Sciatic nerve (tissue), 2 donors: ENCODE measurements at places on chromosomes 12 and 14. TPM values are rescaled to one million over a fixed set of nuclear protein-coding genes. Genes with fewer than 3 reads are reported as not detected.
A peak's percentile ranks its signal among the peaks of the same experiment; 100 is the strongest.

CLEC1B gene
- not detected for total RNA-seq

VWF gene
- total RNA-seq, result 655 TPM

MAP3K9 gene
- total RNA-seq, result 0.36 TPM

CLEC9A gene
- total RNA-seq, result 2.3 TPM

CFAP251 gene
- total RNA-seq, result 3.8 TPM

TCL1B gene
- not detected for total RNA-seq

LETMD1 gene
- total RNA-seq, result 58.5 TPM

PLA2G1B gene
- not detected for total RNA-seq

DEGS2 gene
- total RNA-seq, result 3.4 TPM

RERGL gene
- total RNA-seq, result 10.1 TPM

TSHR gene
- 3.7 TPM for total RNA-seq

SSTR1 gene
- total RNA-seq, result 4.1 TPM

MTA1 gene
- 95.2 TPM for total RNA-seq

TMEM30B gene
- 50.1 TPM for total RNA-seq

NANOG gene
- 0.31 TPM for total RNA-seq

POU6F1 gene
- 40.7 TPM for total RNA-seq

SLC5A8 gene
- total RNA-seq, result not detected

DNA sequence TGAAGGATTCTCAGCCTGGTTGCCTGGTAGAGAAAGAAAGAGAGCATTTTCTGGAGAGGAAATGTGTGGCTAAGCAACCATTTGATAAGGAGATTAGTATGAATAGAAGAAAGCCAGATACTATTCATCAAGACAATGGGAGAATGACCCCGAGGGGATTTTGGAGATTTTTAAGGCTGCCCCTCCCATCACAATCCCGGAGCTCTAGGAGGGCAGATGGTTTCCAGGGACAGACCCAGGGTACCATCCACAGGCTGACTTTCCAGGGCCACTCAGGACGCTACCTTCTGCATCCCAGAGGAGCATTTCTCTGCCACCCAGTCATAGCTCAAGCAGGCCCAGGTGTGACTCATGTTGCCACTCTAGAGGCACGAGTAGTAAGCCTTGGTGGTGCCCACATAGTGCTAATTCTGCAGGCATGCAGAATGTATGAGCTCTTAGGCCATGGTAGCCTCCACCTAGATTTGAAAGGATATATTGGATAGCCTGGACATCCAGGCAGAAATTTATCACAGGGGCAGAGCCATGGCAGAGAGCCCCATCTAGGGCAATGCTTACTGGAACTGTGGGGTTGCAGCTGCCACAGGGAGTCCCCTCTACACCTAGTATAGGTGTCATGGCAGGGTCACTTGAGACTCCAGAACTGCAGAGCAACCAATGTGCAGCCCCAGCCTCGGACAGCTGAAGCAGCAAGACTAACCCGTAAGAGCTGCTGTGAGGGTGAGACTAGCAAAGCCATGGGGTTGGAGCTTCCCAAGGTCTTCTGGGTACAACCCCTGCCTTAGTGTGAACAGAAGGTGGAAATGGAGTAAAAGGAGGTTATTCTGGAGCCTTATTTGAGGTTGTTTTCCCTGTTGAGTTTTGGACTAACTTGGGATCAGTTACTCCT, 366.0 kb downstream of the ZFP36L1 start:
- DNase-seq, result no peak

GRCh38 chr14:77055981-77056380, 27.5 kb upstream of the IRF2BPL start:
- no peak for DNase-seq

- no peak for DNase-seq
These were observed 73.1 kb upstream of the ACTN1 start for GRCh38 chr14:69052181-69052601.

GRCh38 chr12:552466-552865, 92.7 kb downstream of the B4GALNT3 start:
- DNase-seq, result peak; percentile 56

- no peak for DNase-seq
These were observed 107.0 kb downstream of the PTCSC3 start for GRCh38 chr14:36069535-36069900.

- no peak for DNase-seq
These were observed 2.6 kb downstream of the GNB3 start for GRCh38 chr12:6843118-6843902.

GRCh38 chr12:68042212-68042699, 53.0 kb downstream of the IFNG-AS1 start:
- DNase-seq, result no peak

DNA sequence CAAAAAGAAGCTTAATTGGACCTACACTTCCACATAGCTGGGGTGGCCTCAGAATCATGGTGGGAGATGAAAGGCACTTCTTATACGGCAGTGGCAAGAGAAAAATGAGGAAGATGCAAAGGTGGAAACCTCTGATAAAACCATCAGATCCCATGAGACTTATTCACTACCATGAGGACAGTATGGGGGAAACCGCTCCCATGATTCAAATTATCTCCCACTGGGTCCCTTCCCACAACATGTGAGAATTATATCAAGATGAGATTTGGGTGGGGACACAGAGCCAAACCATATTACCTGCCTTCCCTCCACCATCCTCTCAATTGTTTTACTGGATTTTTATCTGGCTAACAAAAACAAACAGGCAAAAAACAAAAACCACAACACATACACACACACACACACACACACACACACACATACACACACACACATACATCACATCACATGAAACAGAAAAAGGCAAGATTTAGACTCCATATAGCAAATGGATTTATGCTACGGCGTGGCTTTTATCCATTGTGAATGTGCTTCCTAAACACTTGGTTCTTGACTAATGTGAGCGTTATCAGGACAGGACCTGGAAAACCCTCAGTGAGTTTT, 66.7 kb downstream of the ZFP36L1 start:
- DNase-seq, result no peak

DNA sequence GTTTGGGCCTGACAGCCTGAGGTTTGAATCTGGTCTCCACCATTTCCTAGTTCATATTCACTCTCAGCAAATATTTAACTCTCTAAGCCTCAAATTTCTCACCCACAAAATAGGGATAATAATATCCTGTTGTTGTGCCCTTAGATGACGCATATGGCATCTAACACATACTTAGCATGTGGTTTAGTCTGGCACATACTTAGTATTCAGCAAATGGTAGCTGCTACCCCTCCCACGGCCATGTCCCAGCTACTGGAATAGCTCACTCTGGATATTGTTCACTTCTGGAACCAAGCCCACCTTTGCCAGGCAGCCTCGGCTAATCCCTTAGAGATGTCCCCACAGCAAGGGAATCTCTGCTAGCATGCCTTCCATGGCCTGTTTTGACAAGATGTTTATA, 53.3 kb downstream of the BICD1 start:
- DNase-seq, result no peak

- DNase-seq, result no peak
These were observed 138.7 kb downstream of the RIMBP2 start for GRCh38 chr12:130577351-130577750.

DNA sequence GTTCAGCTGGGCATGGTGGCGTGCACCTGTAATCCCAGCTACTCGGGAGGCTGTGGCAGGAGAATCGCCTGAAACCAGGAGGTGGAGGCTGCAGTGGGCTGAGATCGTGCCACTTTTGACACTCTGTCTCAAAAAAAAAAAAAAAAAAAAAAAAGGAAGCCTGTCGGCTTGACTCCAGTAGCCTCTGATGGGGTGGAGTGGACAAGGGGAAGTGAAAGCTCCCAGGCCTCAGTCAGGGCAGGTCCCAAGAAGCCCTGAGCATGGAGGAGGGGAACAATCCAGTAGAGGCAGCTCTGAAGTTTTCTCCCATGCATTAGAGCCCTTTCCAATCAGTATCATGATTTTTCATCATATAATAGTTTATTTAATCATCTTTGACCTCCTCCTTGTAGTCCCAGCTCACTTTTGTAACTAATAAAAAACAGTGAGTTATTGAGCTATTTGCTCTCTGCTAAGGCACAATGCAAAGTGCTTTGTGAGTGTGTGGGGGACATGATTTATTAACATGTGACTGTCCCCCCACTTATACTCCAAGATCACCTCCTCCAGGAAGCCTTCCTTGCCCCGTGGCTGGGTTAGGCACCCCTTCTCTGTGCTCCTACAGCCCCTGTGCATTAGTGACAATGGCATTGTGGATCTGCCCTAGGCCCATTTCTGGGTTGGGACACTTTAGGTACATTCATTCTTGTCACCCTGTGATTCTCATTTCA, 4.7 kb upstream of the SSH1 start:
- DNase-seq, result no peak

GRCh38 chr12:16863742-16864141, 257.8 kb upstream of the LMO3 start:
- no peak for DNase-seq

DNA sequence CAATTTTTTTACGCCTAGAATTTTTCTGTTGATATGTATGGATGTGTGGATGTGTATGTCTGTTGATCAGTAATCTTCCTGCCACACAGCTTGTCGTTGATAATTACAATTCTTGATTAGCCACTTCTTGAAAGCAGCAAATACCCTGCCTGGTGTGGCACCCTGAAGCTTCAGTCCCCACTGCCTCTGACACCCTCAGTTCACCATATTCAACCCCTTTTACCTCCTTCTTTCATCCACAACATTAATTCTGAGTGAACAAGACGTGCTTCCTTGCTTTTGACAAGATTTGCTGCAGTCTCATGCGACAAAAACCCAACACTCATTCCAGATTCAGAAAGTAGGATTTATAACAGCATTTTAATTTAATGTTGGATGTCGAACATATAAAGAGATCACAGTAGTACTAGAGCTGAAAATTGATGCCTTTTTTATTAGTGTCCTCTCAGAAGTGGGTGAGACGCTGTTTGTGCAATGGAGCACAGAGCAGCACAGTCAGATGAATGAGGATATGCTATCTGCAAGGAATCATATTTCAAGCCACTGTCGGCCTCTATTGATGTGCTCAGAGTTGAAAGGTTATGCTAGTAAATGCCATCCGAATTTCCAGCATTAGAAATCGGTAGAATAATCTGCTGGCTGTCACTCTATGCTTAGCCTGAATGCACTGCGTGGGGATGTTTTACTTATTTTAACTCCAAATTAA, 383.7 kb downstream of the EGLN3 start:
- no peak for DNase-seq

GRCh38 chr12:75389706-75390105, 1.2 kb upstream of the GLIPR1L2 start:
- DNase-seq, result no peak
